Cortex of kidney (tissue), 1 donor: ENCODE measurements at places on chromosomes 2 and 18.

GRCh38 chr2:234839285-234839684, 112.5 kb upstream of the SH3BP4 start:
- DNase-seq, result no peak

GRCh38 chr2:239288951-239289511, 111.8 kb downstream of the HDAC4 start:
- no peak for DNase-seq

- no peak for DNase-seq
These were observed 594 bp downstream of the FAM161A start for GRCh38 chr2:61853086-61853846.

GRCh38 chr18:45571714-45572113, 43.6 kb upstream of the SLC14A2 start:
- no peak for DNase-seq

- DNase-seq, result no peak
These were observed 5.1 kb upstream of the CALCRL start for GRCh38 chr2:187453078-187453641.

- DNase-seq, result no peak
These were observed 830.4 kb downstream of the GALR1 start for GRCh38 chr18:78080081-78080480.

GRCh38 chr2:45897842-45898241, 246.4 kb downstream of the PRKCE start:
- DNase-seq, result no peak

- DNase-seq, result no peak
These were observed 41.6 kb downstream of the FER1L5 start for GRCh38 chr2:96683972-96684820.

- no peak for DNase-seq
These were observed 790.1 kb upstream of the SLC8A1 start for GRCh38 chr2:41242001-41242331.

DNA sequence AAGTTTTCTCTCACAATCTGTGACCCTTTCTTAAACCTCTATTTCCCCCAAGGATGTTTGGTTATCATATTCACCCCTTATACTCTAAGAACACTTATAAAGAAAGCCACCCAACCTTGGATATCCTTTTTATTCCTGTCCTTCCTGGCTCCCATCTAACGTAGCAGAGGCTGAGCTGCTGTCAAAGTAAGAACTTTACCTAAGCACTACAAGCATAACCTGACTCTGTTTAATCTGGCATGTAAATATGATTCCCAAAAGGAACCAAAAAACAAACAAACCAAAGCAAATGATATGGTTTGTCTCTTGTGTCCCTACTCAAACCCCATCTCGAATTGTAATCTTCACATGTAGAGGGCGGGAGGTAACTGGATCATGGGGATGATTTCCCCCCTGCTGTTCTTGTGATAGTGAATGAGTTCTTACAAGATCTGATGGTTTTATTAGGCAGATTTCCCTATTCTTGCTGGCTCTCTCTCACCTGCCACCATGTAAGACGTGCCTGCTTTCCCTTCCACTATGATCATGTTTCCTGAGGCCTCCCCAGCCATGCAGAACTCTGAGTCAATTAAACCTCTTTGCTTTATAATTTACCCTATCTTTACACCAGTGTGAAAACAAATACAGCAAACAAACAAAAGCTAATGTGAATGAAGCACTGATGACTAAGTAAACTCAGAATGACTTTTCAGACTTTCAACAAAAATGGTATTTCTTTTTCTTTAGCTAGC, 72.7 kb upstream of the SPOPL start:
- no peak for DNase-seq

DNA sequence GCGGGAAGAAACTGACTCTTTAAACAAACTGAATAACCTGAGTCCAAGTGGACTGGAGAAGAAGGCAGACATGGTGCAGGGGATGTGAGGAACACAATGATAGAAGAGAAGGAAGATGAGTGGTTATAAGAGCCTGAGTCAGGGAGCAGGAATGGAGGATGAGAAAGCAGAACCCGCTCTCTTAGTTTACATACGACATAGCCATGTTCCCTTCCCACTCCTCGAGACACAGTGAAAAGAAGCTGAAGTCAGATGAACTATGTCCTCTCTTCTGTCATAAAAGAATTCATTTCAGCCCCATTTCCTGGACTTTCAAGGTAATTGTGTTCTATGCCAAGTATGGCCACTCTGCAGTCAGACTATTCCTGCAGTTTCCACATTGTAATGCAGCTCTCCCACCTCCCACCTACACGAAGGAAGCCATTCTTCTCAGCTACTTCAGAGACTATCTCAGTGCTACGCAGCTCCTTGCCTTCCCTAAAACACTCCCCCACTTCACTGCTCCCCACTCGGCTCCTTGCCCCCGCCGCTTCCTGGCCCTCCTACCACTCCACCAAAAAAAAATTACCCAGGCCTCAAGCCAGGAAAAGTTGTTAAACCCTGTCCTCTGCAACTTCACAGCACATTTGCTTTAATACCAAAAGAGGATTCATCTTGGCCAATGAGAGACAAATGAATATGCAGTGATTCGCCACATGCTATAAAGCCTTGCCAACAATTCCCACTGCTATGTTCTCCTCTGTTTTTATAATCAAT, 323.4 kb upstream of the EPHA4 start:
- DNase-seq, result no peak

GRCh38 chr2:128440666-128441340, 122.1 kb upstream of the HS6ST1 start:
- DNase-seq, result no peak

DNA sequence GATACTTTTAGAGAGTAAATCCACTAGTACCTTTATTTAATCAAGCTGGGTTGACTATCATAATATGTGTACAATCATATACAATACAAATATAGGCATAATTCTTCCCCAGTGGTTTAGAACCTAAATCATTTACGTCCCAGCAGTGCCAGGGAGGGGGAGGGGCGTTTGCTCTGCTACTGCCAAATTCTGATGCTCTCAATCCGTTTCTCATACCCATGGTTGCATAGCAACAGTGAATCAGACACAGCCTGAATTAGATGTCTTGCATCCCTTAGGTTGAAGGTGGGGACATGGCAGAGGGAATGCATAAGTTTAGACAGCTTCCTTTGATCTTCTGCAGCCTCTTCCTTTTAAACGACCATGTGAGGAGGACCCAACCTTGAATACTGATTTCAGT, 135.4 kb downstream of the ABCA12 start:
- DNase-seq, result no peak

DNA sequence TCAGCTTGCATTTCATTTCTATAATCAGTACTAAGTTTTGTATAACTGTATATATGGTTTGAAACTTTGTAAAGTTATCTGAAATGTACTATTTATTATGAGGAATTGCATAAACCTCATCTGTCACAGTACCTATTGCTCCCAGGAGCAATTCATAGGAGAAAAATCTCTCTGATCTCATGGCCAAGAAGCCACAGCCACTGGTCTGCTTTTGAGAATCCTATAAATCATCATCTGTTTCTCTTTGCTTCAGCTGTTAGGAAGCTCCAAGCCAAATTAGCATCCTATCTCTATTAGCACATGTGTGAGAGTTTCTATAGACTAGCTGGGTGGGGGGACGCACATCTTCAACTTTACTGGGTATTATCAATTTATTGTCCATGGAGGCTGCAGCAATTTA, 210.3 kb downstream of the CYP26B1 start:
- no peak for DNase-seq

GRCh38 chr18:5717256-5717655, 173.5 kb upstream of the EPB41L3 start:
- DNase-seq, result no peak

- DNase-seq, result no peak
These were observed 672.7 kb downstream of the ZEB2 start for GRCh38 chr2:143847257-143847656.

- no peak for DNase-seq
These were observed 632.7 kb upstream of the ID2 start for GRCh38 chr2:8049176-8049575.

DNA sequence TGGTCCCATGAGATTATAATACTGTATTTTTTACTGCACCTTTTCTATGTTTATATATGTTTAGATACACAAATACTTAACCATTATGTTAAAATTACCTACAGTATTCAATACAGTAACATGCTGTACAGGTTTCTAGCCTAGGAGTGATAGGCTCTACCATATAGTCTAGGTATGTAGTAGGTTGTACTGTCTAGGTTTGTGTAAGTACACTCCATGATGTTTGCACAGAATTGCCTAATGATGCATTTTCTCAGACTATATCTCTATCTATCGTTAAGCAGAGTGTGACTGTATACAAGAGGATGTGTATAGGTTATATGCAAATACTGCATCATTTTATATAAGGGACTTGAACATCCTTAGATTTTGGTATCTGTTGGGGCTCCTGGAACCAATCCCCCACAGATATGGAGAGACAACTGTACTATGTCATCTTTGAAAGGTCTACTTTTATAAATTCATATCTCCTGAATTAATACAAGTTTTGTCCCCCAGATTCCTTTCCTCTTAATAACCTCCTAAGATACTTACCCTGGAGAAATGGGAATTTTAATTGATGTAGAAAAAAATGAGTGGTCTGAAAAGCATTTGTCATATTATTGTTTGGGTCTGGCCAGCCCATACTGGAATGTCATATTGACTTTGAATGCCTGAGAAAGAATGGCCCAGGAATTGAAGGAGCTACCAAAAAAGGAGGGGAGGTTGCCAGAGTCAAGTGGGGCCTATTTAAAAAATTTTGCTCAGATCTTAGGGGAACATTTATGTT, 36.6 kb downstream of the EHBP1 start:
- DNase-seq, result no peak

GRCh38 chr18:63301434-63301833, 18.1 kb downstream of the BCL2 start:
- DNase-seq, result no peak

- no peak for DNase-seq
These were observed 358.3 kb downstream of the ZNF516 start for GRCh38 chr18:76136701-76137100.

DNA sequence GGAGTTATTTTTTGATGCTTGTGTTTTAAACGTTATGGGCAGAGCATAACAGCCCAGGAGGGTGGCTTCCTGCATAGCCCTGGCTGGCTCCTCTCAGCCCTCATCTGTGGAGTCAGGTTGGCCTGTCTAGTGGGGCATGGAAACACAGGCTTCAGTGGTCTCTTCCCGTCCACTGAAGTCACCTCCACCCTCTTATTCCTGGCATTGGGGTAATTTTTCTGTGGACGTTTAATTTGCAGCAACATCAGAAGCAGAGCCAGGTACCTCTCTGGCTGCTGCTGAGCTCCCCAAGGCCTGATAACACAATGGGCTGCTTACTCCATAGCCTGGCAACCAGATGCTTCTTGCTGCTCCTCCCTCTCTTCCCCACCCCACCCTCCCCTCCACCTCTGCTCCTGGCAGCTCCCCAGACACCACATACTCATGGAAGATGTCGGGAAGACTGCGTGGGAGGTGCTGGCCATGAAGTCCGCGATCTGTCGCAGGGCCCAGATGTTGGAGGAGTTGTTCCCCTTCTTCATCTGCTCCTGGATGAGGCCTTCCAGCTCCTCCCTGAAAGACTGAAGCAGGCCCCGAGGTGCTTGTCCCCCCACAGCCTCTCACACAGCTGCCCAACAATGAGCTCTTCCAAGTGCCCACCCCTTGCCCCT, 64.0 kb downstream of the ADD2 start:
- DNase-seq, result no peak

- no peak for DNase-seq
These were observed 118.6 kb downstream of the ANKRD44 start for GRCh38 chr2:197191940-197192322.

GRCh38 chr18:57466745-57467409, 31.7 kb downstream of the ONECUT2 start:
- no peak for DNase-seq

GRCh38 chr2:127270663-127271062, 23.3 kb downstream of the ERCC3 start:
- DNase-seq, result no peak

GRCh38 chr2:109380502-109381326, 233.1 kb downstream of the SEPTIN10 start:
- DNase-seq, result no peak

- no peak for DNase-seq
These were observed 52.8 kb upstream of the PMAIP1 start for GRCh38 chr18:59846814-59847490.

DNA sequence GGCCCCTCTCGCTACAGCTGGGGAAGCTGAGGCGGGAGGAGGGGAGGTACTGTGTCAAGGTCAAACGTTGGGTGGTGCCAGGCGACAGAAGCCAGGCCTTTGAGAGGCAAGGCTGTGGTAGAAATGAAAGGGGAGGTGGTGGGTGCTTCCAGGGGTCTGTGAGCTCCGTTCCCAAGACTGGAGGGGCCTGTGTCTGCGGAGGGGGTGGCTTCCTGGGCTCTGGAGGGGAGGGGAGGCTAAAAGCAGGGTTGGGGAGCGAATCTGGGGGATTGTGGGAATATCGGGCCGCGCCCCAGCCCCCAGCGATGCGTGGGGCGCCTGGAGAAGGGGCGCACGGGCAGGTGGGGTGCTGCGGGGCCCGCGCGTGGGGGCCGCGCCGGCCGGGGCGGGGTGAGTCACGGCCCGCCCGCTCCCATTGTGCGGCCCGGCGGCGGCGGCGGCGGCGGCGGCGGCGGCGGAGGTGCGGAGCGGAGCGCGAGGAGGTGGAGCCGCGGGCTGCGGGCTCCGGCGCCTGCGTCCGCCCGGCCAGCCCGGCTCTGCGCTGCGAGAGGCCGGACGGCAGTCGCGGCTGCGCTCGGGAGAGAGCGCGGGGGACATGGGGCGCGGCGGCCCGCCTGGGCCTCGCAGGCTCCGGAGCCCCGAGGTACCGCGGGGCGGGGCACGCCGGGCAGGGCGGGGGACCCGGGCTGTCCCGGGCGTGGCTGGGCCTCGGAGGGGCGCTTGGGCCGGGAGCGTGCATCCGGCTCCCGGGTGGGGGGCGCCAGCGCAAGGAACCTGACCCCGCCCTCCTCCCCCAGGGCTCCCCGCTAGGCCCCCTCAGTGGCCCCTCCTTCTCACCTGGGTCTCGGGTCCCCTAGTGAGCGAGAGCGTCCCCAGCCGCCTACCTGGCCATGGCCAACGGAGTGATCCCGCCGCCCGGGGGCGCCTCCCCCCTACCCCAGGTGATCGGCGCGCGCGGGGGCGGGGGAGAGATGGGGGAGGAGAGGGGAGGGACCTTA, at the start of gene SLC4A3:
Gene SLC4A3, plus strand, starts transcription at position 528 of the 998 bp plus-strand sequence. Its CDS starts 363 bp downstream, at position 891.
- no peak for DNase-seq

GRCh38 chr2:170369894-170370293, 191.9 kb downstream of the MYO3B start:
- no peak for DNase-seq

GRCh38 chr2:128442053-128442751, 123.5 kb upstream of the HS6ST1 start:
- DNase-seq, result no peak

DNA sequence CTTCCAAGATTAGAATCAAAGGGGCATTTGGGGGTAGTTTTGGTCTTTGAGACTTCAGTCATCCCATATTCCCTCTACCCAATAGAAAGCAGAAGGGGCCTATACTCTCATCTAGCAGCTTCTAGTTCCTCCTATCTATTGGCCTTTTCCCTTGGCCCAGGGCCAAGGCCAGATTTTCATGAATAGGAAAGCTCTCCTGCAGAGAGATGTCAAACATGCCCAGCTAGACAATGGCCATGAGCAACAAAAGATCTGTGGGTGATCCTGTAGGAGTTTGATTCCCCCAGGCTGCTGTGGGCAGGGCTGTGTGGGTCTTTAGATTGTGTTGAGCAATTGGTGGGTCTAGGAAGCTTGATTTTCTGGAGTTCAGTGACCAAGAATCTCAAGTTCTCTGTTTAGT, 2.9 kb upstream of the ADCYAP1 start:
- DNase-seq, result no peak
